Fibroblast of skin of scalp (primary cell): ENCODE measurements at places on chromosomes 11 and 22.
A peak's percentile ranks its signal among the peaks of the same experiment; 100 is the strongest.

GRCh38 chr11:27912916-27913315, 195.0 kb downstream of the KIF18A start:
- DNase-seq = no peak

GRCh38 chr11:10579700-10580099, 11.2 kb upstream of the LYVE1 start:
- DNase-seq = no peak

GRCh38 chr11:94737171-94737611, 31.0 kb upstream of the AMOTL1 start:
- DNase-seq = peak; percentile 52

GRCh38 chr11:34180040-34180813, 74.8 kb downstream of the NAT10 start:
- DNase-seq = no peak

DNA sequence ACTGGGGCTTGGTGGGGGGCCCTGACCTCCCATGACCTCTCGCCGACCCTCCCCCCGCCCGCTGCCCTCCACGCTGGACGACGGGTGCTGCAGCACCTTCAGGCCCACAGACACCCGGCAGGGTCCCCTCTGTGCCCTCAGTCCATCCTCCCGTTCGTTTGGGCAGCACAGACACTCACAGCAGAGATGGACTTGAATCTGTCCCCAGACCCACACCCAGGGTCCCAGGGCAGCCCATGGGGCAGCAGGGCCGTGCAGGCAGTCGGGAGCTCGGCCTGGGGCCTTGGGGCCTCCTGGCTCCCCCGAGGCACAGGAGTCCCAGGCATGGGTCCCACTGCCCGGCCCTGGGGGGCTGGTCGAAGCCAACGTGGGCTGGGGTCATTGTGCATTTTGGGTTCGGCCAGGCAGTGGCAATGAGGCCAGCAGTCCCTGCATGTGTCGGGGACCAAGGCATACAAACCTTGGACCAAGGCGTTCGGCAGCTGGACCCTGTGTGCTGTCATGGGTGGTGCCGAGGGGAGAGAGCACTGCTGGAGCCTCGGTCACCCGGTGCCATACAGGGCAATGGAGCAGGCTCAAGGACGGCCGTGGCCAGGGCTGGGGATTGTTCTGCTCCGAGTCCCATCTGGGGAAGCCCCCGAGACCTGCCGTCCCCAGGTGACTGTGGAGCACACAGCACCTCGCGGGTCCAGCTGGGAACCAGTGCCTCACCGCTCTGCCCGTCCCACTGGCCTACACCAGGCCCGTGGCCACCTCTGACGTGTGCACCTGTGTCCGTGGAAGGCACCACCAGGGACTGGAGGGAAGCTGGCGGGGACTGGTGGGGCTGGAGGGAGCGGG, 19.3 kb upstream of the BRSK2 start:
- DNase-seq = no peak
